Activated gamma-delta T cell (primary cell): ENCODE measurements at places on chromosomes 2 and 18.
A peak's percentile ranks its signal among the peaks of the same experiment; 100 is the strongest.

- DNase-seq, result no peak
These were observed 251.9 kb downstream of the FBXO15 start for GRCh38 chr18:73895701-73896100.

DNA sequence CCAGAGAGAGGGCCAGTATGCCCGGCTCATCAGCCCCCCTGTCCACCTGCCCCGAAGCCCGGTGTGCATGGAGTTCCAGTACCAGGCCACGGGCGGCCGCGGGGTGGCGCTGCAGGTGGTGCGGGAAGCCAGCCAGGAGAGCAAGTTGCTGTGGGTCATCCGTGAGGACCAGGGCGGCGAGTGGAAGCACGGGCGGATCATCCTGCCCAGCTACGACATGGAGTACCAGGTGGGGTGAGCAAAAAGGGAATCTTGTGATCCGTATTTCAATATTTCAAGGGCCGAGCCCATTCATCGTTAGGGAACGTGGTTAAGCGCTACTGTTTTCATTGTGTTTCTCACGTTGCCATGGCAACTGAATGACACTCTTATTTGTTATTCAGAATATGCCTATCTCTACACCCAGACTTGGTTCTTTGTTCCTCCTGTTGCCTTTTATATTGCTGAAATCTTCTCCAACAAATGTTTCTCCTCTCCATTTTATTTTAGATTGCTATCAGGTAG is 81.5 kb downstream of the NRP2 start:
- DNase-seq, result peak; percentile 14

DNA sequence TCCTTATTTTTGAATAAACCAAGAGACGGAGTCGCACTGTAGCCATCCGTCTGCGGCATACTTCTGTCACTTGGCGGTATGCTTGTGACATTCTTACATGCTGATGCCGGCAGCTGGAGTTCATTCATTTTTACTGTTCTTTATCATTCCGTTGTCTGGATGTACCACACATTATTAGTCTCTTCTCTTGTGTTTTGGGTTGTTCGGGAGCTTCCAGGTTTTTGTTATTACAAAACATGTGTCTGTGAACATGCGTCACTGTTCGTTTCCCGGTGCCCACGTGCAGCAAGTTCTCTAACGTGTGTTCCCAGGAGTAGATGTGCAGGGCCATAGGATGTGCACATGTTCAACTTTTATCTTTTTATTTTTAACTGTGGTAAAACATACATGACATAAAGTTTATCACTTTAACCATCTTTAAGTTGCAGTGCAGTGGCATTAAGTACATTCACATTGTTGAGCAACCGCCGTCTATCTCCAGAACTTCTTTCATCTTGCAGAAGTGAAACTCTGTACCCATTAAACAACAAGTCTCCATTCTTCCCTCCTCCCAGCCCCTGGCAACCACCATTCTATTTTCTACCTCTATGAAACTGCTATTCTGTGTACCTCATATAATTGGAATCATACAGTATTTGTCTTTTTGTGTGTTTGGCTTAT is 40.1 kb downstream of the MTCL1 start:
- no peak for DNase-seq

DNA sequence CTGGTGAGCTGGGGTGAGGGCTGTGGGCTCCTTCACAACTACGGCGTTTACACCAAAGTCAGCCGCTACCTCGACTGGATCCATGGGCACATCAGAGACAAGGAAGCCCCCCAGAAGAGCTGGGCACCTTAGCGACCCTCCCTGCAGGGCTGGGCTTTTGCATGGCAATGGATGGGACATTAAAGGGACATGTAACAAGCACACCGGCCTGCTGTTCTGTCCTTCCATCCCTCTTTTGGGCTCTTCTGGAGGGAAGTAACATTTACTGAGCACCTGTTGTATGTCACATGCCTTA is 10.5 kb downstream of the PROC start:
- DNase-seq, result no peak

DNA sequence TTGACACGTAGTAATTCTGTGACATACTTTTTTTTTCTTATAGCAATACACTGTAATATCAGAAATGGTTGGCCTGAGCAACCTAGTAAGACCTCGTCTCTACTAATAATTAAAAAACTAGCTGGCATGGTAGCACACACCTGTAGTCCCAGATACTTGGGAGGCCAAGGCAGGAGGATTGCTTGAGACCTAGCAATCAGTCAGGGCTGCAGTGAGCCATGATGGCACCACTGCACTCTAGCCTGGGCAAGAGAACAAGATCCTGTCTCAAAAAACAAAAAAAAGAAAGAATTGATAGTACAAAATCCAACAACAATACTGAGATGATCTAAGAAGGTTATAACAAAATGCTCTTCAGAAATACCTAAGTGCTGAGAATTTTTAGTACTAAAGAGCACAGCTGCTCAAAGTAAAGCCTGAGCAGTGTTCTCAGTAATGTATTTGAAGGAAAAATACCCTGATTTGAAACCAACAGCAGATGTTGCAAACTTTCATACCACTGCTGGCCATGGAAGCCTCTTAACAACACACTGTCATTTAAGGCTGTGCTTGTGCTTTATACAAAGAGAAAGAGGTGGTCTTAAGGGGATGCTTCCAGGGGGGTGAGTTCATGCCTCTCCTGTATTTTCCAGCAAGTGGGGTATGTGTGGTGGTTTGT is 132.6 kb upstream of the CDCA7 start:
- DNase-seq, result no peak
